Esophagus squamous epithelium (tissue), 5 donors: ENCODE measurements at places on chromosomes 5 and 9. TPM values are rescaled to one million over a fixed set of nuclear protein-coding genes. Genes with fewer than 3 reads are reported as not detected.

GRCh38 chr5:163893281-163893680 is 387.9 kb downstream of the MAT2B start:
- H3K36me3 ChIP-seq = no peaks in the 10 kb centered on the region
- H3K27ac ChIP-seq = no peak overlapping the region
- H3K4me3 ChIP-seq = no peak overlapping the region
- no peaks in the 10 kb centered on the region for H3K27me3 ChIP-seq
- no peaks in the 10 kb centered on the region for H3K4me1 ChIP-seq
- no peak for DNase-seq

- H3K36me3 ChIP-seq = no peaks in the 10 kb centered on the region
- no peak overlapping the region for H3K4me3 ChIP-seq
- no peaks in the 10 kb centered on the region for H3K4me1 ChIP-seq
- H3K27ac ChIP-seq = no peak overlapping the region
- H3K27me3 ChIP-seq = no peaks in the 10 kb centered on the region
- DNase-seq = no peak
Observed at GRCh38 chr5:123647066-123647465, 135.1 kb downstream of the CSNK1G3 start.

Gene WWC1
- total RNA-seq = 14.4 TPM

Gene ZNF462
- 20.5 TPM for total RNA-seq

Gene ZFP2
- total RNA-seq = 0.95 TPM
